ENCODE measurements at places on chromosomes 4 and X.

DNA sequence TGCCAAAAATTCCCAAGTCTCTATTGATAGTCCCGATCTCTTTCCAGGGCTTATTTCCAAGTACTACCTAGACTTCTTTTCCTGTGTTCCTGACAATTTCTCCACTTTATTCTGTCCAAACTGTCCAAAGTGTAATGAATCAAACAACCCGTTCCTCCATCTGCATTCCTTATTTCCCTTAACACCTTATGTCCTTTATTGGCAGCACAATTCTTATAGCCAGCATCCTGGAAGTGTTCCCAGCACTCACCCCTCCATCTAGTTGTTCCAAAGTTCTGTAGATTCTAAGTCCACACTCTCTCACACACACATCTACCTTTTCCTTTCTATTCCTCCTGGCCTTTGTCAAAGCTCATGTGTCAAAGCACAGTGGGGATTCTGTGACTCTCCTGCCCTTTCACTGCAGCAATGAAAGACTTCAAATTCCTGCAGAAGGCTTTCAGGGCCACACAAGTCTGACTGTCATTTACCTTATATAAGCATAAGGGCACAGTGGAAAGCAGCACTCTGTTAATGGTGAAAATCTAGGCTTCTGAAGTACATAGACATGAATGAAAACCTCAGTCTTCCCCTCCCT is 22.1 kb downstream of the LIMCH1 start:
- DNase-seq: no peak

GRCh38 chr4:155693015-155693663 is 26.5 kb downstream of the GUCY1A1 start:
- DNase-seq: no peak

DNA sequence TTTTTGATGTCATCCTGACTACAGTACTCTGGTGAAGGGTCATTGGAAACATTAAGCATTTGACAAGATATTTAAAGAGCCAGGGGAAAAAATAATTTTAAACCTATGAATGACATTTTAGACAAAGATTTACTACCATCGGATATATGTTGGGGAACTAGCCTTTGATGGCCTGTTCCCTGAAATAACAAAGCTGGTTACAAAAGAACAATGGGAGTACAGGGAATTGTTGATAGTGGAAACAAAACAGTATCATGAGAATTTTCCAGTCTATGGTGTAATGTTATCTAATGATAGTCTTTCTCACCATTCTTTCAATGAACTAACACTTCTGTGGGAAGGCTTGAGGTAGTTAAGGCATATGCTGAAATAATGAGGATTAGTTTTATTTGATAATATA is 125.9 kb upstream of the KLHL4 start:
- no peak for DNase-seq

GRCh38 chr4:53005149-53005546 is 143.0 kb downstream of the RASL11B start:
- DNase-seq: no peak

DNA sequence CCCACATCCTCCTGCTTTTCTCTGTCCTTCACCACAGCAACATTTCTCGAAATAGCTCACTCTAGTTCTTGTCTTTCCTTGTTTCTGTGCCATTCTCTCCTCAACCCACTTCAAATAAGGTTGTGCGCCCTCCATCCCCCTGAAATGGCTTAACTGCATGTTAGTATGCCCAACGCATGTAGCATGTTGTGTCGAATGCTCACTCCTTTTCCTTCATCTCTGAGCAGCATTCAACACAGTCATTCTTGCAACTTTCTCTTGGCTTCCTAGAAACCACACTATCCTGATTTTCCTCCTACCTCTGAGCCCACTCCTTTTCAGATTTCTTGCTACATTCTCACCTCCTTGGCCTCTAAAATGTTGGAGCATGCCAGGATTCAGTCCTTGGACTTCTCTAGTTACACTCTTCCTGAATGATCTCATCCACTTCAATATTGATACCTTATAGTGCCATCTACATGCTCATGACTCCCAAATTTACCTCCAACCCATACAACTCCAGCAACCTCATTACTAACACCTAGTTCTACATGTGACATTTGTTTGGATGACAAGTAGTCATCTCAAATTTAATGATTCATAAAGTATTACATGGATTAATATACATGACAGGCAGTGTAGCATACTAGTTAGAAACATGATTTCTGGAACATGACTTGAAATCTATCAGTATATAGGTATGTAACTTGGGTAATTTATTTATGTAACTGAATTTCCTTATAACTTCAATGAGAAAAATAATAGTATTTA is 22.3 kb downstream of the RBMX start:
- no peak for DNase-seq

DNA sequence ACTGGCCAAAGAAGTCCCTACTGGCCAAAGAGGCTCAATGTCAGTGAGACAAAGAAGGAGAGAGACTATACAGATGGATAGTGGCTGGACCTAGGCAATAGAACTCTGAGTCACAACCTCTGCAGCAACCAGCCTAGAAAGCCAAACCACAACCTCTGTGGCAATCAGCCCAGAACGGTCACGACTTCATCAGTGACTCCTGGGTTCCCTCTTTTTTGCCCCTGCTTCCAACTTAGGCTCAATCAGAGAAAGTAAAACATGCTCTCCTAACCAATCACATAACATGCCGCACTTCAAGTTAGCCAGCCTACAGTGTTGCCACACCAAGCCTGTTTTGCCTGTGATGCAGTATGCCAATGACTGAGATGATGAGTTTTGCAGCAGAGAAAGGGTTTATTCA is 203.4 kb downstream of the ANAPC10 start:
- no peak for DNase-seq

DNA sequence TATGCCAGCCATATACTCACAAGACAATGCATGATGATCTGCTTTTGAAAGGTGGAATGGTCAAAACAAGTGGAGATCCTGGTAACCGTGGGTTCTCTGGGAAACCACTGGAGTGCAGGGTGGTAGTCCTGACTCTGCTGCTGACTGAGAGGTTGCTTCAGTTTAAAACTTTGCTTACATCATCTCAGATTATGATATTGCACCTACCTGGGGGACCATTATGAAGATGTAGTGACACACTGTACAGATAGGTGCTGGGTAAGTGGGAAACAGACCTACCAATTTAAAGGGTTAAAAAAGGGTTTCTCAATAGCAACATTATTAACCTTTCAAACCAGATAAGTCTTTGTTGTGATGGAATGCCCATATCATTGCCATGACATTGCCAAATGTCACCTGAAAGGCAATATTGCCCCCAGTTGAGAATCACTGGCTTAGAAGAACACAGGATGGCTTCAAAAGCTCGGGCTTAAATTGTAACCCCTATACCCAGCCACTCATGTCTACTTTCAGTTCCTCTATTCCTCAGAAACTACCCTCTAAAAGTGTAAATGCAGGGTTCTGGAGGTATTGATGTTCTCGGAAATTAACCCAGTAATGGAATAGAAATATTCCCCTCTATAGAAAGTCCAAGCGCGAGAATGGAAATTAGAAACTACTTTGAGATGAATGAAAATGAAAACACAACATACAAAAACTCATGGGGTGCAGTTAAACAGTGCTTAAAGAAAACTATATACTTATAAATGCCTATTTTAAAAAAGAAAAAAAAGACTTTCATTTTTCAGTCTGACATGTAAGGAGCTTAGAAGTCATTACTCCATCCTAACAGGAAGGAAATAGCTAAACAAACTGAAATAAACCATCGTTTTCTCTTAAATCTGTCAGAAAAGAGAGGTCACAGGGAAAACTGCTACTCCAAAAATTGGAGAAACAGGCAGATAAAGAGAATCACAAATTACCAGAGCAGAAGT is 65.8 kb downstream of the ARHGEF6 start:
- DNase-seq: no peak

- DNase-seq: no peak
These were observed 2.6 kb upstream of the ATP6AP2 start for GRCh38 chrX:40578039-40578695.

GRCh38 chr4:55170462-55170861 is 45.1 kb upstream of the KDR start:
- DNase-seq: no peak

- no peak for DNase-seq
These were observed 27.2 kb downstream of the TAPT1 start for GRCh38 chr4:16199093-16199492.

DNA sequence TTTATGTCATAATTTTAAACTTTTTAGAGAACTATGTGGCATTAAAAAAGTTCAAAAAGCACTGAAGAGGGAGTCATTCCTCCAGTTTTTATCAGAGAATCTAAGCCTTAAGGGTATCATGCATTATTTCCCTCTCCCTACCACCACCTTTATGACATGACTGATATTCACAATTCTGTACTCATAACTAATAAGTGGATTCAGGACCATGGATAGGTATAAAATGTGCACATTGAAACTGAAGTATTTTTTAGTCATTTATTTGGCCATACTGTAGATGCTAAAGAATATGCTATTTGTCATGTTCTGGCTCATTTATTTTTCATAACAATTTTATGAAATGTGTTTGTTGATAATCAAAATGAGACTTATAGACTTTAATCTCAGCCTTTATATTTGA is 897.5 kb upstream of the AGA start:
- no peak for DNase-seq

DNA sequence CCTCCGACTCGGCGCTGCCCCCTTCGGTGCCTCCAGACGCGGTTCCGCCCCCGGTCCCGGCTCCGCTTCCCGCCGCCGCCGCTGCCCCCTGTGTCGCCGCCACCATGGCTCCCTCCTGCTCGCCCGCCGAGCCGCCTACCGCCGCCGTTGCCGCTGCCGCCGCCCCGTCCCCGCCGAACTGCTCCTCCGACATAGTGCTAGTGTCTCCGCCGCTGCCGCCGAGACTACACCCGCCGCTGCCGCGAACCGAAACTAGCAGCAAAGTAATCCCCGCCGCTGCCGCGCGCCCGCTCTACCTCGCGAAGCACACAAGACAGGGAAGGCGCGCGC is 340 bp downstream of the HNRNPD start:
- DNase-seq: no peak

DNA sequence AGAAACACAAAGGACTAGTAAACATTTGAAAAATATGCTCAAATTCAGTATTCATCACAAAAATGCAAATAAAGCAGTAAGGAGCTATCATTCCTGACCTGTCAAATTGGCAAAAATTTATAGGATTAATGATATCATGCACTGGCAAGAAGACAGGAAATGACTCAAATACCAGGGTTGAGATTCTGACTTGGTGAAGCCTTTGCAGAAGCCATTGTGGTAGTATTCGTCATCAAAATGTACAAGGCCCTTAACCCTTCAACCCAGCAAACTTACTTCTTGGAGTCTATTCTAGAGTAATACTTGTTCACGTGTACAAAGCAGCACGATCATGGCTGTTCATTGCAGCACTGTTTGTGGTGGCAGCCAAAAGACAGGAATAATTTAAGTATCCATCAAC is 132.4 kb downstream of the ENOX2 start:
- DNase-seq: no peak

DNA sequence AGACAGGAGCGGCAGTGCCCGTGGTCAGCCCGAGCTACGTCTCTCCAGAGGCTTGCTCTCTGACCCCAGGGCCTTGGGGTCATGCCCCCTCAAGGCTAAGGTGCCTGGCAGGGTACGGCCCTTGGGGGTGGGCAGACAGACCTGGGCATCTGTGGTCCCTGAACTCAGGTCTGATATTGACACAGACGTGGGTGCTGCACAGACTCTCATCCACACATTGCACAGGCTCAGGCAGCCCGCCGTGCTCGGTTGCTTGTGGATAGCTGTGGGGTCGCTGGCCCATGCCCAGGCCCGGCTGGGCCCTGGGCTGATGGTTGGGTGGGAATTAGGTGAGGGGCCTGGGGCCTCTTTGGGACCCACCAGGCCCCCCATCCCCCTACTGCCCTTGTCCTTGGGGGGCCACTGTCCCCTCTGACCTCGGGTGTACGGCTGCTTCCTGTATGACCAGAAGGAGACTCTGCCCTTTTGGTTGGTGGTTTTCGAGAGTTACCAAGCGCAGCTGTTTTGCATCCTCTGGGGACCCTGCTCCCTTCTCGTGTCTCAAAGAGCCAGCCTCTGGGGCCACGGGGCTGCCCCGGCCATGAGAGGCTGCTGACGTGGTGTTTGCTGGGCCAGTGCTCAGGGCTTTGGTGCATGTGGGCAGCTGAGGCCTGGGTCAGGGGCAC is 10.1 kb downstream of the FGFRL1 start:
- no peak for DNase-seq

DNA sequence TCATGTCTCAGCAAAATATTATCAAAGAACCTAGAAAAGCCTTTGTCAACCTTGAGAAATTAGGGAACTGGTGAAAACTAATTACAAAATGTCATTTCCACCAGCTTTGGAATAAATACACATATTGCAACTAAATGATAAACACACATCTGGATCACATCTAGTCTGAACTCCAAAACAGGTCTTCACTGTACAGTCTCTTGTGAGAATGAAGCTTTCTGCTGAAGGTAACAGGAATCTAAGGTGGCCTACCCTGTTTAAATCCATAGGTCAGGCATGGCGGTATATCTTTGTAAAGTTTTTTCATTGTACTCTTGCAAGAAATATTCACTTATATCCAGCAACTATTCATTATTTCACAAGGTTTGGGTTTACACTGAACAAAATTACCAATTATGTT is 1.7 kb downstream of the SH3D19 start:
- no peak for DNase-seq

DNA sequence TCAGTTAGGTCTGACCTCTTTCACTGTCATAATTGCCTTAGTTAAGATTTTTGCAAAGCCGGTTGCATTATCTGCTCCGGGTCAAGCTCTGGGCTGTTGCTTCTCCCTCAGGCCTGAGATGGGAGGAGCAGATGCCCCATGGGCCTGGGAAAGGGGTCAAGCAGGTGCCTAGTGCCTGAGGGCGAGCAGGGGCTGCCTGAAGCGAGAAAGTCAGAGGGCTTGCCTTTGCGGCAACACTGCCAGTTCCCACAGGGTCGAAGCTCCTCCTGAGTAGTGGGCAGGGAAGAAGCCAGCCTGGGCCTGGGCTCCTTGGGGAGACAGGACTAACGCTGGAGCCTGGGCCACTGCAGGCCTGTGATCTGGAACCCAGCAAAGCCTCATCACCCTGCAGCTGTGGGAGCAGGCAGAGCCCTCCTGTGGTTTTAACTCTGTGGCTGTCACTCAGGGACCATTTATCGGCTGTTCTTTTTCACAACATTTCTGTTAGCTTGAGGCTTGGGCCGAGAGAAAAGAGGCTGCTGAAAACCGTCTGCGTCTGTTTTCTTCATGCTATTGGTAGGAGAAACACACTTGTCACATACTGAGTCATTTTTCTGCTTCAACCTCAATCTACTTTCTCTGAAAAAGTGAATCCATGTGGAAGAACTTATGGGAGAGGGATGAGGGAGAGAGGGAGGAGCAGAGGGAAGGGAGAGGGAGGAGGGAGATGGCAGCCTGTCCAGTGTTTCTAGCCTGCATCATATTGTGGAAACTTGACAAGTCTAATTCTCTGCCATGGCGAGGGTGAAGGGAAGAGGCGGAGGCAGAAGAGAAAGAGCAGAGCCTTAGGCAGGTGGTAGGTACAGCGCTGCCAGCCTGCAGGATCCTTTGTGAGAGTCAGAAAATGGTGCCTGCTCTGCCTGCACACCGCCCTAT is 68.4 kb downstream of the RHOH start:
- no peak for DNase-seq

GRCh38 chr4:27270435-27270834 is 409.8 kb downstream of the STIM2 start:
- DNase-seq: no peak

Measured in activated CD4-positive, alpha-beta T cell treated with anti-CD3 and anti-CD28 coated beads for 1 hour (primary cell).